ENCODE measurements at places on chromosomes 3 and 15.

DNA sequence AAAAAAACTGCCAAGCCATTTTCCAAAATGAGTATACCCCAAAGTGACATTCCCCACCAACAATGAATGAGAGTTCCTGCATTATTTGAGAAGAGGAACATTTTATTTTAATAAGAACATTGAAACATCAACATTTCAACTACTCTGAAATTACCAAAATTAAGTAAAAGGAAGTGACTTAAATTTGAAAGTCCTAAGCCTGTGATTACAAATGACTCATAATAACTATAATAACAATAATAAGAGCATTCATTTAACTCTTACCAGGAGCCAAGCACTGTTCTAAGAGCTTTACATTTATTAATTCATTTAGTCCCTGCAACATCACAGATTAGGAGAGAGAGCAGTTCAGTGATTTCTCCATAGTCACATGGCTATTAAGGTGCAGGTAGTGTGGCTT lies 32.4 kb downstream of the LRRC28 start:
- DNase-seq = no peak

- no peak for DNase-seq
Observed at GRCh38 chr15:52784799-52785671, 5.1 kb downstream of the ONECUT1 start.

- DNase-seq = no peak
Observed at GRCh38 chr15:66758844-66759243, 56.8 kb downstream of the SMAD6 start.

- DNase-seq = no peak
Observed at GRCh38 chr3:112496366-112497067, 2.8 kb downstream of the BTLA start.

DNA sequence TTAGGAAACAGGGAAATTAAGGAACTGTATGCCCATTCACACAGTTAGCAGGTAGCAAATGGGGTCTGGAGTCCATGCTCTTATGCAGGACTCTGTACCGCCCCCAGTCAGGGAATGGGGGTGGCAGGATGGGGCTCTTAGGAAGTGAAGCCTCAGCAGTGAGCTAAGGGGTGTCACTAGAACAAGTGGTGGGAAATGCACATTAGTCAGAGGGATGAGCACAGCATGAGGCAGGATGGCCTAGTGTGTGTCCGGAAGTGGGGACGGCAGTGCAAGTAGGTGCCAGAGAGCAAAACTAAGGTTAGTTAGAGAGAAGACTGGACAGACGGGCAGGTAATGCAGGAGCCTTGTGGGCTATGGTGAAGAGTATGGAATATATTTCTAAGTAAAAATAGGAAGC lies 60.7 kb downstream of the ST3GAL6 start:
- no peak for DNase-seq

GRCh38 chr3:194102436-194102835 lies 33.5 kb upstream of the HES1 start:
- DNase-seq = no peak

DNA sequence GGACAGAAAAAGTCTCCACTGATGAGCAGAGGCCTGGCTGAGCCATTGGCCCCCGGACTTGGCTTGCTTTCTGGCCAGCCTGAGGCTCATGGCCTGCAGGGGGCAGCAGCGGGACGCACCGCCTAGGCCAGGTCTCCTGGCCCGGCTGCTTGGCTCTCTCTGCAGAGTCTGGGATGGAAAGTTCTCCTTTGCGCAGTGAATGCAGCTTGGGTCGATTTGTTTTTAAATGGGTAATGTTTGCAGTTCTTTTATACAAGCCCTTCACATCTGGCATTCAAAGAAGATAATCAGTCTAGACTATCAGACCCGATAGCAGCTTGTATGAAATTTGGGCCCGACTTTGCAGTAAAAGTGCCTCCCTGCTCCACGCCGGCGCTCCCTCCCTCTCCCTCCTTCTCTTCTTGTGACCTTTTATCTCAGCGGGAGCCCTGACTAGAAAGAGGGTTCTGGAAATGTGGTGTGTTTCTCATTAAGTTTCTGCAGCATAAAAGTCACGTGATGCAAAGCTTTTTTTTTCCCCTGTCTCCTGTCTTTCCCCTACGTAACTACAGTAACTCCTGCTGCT lies 59.9 kb downstream of the ZNF621 start:
- peak; percentile 25 for DNase-seq

- DNase-seq = no peak
Observed at GRCh38 chr3:168362156-168362555, 266.4 kb upstream of the GOLIM4 start.

DNA sequence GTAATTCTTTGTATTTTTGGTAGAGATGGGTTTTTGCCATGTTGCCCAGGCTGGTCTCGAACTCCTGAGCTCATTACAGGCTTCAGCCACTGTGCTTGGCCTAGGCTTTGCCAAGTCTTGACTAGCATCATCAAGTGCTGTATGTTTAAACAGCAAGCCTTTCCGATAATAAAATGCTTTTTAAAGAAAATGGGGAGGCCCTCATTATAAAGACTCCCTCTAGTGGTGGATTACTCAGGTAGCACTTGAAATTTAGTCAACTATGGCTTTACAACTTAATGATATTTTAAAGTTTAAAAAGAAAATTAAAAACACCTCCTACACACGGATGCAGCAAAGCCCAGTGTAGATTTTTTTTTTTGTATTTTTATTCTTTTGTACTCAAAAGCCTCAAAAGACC lies 213.6 kb downstream of the GAP43 start:
- DNase-seq = no peak

- DNase-seq = no peak
Observed at GRCh38 chr3:150104564-150104963, 133.9 kb upstream of the PFN2 start.

DNA sequence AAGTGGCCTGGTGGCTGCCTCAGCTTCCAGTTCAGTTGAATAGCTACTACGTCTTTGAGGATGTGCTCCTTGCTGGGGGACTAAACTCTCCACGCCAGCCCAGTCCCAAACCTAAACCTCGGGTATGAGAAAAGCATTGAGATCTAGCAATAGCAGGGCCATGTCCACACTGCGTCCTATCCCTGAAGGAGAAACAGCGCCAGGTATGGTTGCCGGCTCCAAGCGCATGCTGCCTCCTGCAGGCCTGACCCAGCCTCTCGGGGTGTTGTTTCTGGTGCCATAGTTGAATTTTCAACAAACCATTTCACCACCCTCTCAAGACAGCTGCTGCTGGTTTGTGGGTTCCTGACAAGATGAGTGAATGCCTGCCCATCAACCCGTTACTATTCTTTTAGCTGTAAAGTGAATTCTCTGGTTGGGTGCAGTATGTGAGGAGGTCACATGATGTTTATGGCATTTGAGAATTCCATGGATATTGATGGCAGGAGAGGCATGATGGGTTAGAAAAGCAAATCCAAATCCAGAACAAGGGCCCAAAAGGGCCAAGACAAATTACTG lies 13.0 kb upstream of the SLC28A1 start:
- no peak for DNase-seq

GRCh38 chr3:157127268-157127667 lies 32.7 kb downstream of the CCNL1 start:
- DNase-seq = no peak

DNA sequence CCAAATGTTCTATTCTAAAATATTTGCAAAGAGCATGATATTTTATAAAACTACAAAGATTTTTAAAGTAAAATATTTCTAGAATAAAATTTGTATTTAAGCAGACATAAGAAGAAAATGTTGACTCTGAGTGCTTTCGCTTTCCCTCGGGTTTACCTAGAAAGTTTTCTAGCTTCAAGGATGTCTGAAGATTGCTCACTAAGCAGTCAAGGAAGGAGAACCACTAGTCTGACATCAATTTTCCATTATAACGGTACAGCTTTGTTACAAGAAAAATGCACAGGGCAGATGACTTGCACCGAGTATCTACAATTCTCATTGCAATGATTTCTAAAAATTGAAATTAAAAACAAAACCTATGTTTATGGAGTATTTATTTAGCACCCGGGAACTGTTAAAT lies 14.2 kb downstream of the GPR15 start:
- no peak for DNase-seq

GRCh38 chr15:49904296-49904695 lies 214.7 kb downstream of the ATP8B4 start:
- DNase-seq = no peak

DNA sequence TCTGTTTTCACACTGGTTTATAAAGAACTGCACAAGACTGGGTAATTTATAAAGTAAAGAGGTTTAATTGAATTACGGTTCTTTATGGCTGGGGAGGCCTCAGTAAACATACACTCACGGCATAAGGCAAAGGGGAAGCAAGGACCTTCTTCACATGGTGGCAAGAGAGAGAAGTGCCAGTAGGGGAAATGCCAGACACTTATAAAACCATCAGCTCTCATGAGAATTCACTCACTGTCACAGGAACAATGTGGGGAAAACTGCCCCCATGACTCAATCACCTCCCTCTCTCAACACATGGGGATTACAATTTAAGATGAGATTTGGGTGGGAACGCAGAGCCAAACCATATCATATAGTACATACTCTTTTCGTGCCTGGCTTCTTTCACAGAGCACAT lies 42.4 kb downstream of the MAP2K1 start:
- DNase-seq = no peak

DNA sequence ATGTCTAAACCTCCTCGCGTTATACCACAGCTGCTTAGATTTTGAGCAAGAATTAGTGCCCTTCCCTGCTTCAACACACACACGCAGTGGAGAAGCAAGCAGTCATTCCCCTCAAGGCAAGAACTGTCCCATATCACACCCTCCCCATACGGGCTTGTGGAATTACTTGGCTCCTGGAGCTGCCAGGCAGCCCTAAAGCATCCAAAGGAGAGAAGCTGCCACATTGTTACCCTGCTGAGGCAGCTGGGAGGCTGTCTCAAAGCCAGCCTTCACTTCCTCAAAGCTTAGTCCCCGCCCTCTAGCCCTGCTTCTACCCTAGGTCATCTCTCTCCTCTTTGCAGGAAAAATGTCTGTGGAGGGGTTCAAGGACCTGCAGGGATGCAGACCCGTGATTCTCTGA lies 153.4 kb downstream of the RORA start:
- DNase-seq = no peak

DNA sequence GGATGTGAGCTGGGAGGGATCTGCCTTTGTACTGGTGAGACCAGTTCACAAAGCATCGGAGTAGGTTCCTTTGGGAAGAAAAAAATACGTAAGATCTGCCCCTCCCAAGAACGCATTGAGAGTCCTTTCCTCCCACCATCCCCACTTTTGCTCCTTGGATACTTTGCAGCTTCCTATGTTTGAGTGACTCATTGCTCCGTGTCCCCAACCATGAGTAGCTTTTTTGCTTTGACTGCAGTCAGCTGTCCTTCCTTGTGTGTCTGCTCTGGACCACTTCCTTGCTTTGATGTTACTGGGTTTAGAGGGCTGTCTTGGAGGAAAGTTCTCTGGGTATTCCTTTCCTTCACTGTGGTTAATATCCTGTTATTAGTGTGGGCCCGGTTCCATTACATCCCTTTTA lies 43.2 kb upstream of the PTPN23 start:
- no peak for DNase-seq

DNA sequence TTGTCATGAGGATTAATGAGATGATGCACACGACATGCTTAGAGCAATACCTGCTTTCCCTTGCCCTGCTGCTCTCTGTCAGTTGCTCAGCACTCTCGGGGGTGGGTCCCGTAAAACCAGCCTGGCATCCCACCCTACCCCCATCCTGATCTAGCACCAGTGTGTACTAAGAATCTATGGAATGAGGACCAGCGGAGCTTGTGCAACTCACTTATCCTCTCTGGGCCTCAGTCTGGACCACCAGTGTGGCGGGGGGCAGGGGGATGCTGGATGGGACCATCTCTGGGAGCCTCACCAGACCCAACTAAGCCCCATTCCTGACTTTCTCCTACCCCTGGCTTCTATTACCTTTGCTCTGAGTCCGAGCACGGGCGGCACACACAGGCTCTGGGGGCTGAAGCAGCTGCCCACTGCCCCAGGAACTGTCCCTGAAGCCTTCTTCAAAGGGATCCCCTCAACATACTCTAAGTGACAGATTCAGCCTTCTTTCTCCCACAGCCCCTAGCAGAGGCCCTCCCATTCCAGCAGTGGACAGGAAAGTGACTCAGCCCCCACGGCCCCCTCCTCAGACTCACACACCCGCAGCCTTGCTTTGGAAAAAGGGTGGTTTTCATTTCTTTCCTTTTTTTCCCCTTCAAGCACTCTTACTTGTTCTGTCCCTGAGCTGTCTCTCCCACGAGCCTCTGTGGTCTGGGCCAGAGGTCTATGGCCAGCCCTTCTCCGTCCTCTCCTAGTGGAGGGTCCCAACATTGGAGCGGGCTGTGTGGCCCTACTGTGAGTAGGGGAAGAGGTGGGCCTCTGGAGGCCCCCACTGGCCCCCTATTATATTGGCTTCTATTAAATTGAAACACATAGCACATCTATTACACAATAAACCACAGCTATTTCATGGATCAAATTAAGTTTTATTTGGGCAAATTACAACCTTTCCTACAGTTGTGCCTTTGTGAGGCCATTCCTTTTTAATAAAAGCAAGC lies 100.3 kb downstream of the SMAD6 start:
- no peak for DNase-seq

- DNase-seq = no peak
Observed at GRCh38 chr15:73737535-73737934, 15.6 kb downstream of the INSYN1 start.

DNA sequence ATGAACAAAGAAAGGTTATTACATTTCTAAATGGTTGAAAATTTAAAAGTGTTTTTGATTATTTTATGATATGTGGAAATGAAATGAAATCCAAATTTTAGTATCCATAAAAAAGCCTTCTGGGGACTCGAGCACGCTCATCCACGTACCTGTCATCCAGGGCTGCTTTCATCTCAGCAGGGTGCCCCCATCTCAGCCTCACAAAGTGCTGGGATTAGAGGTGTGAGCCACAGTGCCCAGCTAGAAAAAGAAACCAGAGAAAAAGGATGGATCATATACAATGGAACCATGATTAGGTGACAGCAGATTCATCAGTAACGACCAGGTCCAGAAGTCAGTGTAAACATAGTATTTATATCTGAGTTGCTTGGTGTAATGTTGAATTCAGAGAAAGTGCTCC lies 49.7 kb downstream of the STARD5 start:
- no peak for DNase-seq

DNA sequence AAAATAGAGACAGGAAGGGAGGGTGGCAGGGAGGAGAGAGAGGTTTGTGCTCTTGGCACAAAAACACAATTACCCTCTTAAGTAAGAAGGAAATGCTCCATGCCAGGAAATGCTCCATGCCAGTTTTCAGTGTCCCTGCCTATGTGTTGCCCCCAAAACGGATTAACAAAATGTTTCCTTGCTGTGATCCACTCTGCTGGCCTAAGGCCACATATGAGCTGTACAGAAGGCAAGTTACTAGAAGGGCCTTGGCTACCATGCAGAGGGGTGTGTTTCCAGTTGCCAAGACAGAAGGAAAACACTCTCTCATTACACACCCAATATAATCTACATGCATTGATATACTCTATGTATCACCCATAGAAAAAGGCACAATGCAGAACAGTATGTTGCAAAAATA lies 98.2 kb upstream of the PTPRG start:
- DNase-seq = no peak

DNA sequence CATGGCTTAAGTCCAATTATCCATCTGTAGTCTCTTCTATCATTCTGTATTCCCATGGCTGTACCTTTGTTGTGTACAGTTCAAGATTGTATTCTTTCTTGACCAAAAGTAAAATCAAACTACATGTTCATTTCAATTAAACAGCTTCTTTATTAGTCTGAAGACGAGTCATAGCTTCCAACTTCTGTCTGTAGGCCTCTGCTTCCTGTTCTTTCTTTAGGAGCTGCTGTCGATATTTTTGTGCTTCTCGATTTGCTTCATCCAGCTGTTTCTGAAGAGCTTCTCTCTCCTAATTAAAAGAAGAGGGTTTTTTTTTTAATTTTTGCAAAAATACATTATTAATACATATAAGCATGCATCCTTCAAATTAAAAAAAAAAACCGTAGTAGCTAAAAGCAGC lies 13.0 kb upstream of the HDC start:
- no peak for DNase-seq

GRCh38 chr3:8359133-8359532 lies 142.5 kb upstream of the LMCD1 start:
- DNase-seq = no peak
